Retina (tissue), 1 donor: ENCODE measurements at places on chromosomes 16 and 17.
A peak's percentile ranks its signal among the peaks of the same experiment; 100 is the strongest.

GRCh38 chr17:7327501-7327900 lies 1.6 kb downstream of the NEURL4 start:
- no peak for DNase-seq

- no peak for DNase-seq
Measured at GRCh38 chr16:11064202-11064540, 119.8 kb downstream of the CLEC16A start.

GRCh38 chr17:44400226-44400847 lies 10.9 kb upstream of the ITGA2B start:
- no peak for DNase-seq

- no peak for DNase-seq
Measured at GRCh38 chr17:65292430-65292829, 155.3 kb downstream of the RGS9 start.

DNA sequence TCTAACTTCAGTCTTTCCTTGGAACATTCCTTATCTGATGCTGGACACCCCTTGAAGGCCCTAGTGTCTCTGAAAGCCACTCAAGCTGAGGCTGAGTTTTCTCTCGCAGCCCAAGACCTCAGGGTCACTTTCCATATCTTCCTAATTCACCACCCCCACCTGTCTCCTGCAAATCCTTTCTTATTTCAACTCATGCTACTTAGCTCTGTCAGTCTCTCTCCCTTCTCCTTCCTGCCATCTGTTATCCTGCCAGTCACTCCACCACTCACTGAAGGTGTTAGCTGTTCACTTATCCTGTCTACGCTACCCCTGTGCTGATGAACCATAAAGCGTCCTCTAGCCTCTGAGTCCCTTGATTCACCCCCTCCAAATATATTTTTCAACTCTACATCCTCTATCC lies 143.9 kb upstream of the SHISA6 start:
- DNase-seq, result no peak

GRCh38 chr17:7215652-7216180 lies 3.9 kb downstream of the DLG4 start:
- no peak for DNase-seq

DNA sequence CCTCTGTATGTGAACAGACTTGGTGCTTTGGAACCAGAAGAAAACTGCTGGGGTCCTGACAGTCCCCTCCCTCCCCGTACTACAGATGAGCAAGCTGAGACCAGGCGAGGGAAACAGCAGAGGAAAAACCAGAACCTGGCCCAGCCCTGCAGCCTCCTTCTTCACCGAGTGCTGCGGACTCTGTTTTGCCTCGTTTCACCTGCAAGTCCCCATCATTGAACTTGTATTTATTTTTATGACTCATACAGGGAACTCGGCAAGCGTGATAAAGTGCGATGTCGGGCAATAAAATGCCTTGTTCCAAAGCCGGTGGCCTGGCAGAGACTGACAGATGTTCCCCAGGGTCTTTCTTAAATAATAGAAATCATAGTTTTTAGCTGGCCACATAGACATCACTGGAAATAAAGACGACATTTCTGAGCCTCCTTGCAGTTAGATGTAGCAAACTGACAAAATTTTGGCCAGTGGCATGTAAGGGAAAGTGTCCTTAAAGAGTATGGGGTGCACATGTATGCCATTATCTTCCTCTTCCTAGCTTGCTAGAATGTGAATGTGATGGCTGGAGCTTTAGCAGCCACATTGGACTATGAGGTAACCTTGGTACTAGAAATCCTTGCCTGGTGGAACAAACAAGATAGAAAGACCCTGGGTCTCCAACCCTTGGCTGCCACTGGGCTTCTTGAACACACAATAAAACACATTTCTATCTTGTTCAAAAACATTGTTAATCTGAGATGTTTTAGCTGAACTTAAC lies 128.6 kb downstream of the IRF8 start:
- DNase-seq, result no peak

- DNase-seq, result no peak
Measured at GRCh38 chr17:57146273-57146672, 61.2 kb downstream of the AKAP1 start.

DNA sequence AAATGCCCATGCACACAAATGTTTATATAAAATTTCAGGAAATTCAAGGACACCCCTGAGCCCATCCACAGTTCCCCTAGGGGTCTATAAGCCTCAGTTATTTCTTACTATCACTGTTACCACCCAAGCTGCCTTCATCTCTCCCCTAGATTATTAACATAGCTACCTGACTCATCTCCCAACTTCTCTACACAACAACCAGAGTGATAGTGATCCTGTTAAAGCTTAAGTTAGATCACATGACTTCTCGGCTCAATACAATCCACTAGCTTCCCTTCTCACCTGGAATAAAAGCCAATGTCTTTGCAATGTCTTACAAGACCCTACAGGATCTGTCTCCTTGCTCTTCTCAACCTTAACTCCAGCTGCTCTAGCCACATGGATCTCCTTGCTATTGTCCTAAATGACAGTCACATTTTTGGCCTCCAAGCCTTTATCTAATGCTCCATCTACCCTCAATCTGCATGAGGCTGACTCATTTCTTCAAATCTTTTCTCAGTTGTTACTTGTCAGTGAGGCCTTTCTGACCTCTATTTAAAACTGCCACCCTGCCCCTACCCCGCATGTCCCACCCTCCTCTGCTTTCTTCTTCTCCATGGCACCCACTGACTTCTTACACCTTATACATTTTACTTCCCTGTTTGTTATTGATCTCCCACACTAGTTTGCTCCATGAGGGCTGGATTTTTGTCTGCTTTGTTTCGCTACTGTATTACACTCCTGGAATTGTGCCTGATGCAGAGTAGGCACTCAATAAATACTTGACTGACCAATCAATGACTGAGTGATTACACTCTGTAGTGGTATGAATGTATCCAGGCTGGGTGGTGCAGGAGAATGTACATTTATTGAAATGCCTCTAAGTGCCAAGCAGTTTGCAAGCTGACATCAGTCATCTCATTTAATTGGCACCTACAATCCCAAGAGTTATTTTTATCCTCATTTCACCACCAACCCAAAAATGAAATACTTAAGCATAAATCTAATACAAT lies 5.2 kb upstream of the LIG3 start:
- no peak for DNase-seq

DNA sequence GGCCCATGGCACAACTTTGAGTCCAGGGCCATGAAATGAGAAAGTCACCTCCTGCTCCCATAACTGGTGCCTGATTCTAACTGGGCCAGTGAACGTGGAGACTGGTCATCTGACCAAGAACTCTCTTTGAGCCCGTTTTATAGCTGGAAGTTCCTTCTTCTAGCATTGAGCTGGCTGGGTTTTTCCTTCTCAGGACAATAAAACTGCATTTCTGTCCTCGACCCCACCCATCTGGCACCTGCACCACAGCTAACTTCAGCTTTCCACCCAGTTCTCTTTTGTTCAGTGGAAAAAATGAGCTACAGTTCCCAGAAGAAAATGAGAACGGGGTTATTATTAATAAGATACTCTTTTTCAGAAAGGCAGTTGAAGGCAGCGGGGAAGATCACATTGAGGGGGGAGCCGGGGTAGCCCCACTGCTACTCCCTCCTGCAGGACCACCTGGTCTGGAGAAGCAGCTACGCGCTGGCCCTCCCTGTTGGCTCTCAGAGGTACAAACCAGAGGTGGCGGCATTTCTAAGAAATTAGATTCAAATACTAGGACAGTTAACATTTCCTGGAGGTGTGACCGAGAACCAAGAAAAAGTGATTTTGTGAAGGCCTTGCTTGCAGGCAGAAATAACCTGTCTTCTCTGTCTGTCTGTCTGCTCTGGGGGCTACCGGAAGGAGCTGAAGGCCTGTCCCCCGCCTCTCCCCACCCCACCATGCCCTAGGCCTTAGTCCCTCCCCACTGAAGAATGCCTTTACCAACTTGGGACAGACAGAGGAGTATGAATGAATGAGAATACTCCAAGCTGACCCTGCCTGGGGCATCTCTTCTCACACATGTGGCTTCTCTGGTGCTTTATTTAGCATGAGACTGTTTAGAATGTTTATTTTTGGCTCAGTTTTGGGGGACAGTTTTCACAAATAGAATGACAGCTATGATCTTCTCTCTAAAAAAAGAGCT lies 123.9 kb downstream of the XYLT1 start:
- DNase-seq, result no peak

GRCh38 chr17:31527606-31528005 lies 136.1 kb downstream of the RAB11FIP4 start:
- DNase-seq, result no peak

DNA sequence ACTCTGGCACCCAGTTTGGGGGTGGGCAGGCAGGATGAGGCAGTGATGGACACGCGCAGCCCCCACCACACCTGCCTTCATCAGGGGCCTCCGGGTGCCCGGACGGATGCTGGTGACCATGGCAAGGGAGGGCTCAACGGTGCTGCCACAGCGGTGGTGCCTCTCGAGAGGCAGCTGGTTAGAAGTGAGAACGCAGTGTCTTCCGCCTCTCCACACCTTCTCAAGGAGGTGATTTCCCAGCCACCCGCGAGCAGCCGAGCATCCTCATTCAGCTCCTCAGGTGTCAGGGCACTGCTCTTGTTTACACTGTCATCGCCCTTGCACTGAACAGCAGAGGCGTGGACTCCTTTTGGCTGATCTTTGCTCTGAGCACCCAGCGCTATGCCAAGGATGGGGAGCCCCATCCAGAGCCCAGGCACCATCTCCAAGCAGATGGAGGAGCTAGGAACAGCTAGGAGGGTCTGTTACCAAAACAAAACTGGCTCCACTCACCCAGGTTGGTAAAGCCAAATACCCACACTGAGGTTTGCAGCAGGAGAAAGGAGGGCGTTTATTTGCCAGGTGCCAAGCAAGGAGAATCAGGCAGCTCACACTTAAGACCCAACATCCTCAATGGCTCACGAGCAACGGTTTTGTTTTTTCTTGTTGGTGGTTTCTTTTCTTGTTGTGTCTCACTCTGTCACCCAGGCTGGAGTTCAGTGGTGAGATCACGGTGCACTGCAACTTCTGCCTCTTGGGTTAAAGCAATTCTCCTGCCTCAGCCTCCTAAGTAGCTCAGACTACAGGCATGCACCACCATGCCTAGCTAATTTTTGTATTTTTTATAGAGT lies 174.3 kb upstream of the TNRC6C start:
- DNase-seq, result no peak

- DNase-seq, result no peak
Measured at GRCh38 chr17:57900991-57901743, 51.3 kb upstream of the MRPS23 start.

DNA sequence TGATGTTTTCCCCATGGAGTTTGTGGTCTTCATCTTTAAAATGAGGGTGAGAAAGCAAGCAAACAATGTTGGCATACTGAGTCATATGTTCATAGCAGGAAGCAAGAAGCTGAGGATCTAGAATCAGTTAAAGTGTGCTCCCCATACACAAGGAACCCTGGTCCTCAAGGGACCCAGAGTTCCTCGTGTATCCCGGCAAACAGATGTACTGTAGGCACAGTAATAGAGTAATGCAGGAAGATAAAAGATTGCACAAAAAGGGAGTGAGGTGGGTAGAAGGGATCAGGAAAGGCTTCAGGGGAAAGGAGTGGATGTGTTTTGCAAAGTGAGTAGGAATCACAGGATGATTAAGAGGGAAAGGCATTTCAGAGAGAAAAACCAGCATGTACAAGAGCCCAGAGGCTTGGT lies 412.3 kb upstream of the CDH11 start:
- DNase-seq, result no peak

DNA sequence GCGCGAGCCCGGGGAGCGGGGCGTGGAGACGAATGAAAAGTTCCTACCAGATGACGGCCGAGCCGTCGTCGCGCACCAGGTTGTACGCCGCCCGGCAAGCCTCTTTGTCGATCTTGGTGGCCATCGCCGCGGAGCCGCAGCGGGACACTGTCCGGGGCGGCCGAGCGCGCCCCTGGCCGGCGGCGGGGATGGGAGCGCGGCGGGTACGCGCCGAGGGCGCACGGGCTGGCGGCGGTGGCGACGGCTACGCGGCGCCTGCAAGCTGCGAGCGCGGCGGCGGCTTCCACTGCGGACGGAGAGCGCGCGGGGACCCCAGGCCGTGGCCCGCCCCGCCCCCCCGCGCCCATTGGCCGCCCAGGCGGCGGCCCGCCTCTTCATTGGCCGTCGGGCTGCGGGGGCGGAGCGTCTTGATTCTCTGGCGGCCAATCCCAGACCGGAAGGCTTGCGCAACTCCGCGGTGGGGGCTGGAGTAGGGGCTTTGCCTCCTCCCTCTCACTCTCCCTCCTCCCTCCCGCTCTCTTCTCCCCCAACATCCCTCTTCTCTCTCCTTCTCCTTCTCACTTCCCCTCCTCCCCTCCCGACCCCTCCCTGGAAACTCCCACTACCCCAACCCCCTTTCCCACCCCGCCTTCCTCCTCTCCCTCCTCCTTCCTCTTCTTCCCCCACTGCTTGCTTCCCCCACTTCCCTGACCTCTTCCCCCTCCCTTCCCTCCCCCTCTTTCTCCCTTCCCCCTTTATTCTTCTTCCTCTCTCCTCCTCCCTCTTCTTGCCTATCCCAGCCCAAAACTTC lies at the start of gene COTL1:
Gene COTL1, minus strand, starts transcription at position 288 of the 790 bp plus-strand sequence. Its CDS starts 164 bp downstream, at position 124.
- peak; percentile 88 for DNase-seq

- DNase-seq, result no peak
Measured at GRCh38 chr16:74922150-74923138, 62.5 kb downstream of the WDR59 start.

- DNase-seq, result peak; percentile 42
Measured at GRCh38 chr16:4373909-4374742, 2.5 kb downstream of the VASN start.

- DNase-seq, result no peak
Measured at GRCh38 chr16:79121906-79122305, 478.6 kb downstream of the MAF start.

DNA sequence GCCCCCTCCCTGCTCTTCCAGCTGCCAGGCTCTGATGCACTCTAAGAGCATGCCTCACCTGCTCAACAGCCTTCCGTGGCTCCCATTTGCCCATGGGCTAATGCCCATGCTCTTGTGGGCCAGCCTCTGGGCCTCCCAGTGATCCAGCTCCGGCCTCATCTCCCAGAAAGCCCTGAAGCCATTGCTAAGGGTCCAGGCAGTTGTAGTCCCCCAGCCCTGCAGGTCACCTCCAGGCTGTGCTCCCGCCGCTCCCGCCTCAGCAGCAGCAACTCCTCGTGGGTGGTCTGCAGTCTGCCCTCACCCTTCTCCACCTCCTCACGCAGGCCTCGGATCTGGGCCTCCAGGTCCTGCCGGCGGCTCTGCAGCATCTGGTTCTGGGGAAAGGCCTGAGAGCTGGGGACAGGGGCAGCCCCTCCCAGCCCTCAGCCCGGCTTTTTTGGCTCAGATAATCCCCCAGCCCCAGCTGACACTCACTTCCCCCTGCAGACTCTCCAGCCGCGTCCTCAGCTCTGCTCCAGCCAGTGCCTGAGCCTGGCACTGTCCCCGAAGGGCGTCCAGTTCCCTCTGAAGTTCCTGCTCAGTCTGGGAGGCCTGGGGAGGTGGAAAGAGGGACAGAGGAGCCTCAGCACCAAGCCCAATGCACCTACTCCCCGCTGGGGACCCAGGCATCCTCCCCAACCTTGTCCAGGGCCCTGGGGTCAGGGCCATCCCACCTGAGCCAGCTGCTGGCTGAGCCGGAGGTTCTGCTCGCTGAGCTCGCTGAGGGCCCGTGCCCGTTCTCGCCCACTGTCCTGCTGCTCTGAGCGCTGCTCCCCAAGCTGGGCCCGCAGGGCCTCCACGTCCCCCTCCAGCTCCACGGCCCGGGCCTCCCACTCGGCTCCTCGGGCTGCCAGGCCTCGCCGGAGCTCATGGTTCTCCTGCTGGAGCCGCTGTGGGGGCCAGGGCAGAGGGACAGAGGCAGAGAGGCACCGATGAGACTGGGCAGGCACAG lies 6.2 kb downstream of the BICDL2 start:
- no peak for DNase-seq
